ENCODE measurements at places on chromosomes 5 and 9.

GRCh38 chr5:153515301-153515700, 24.8 kb downstream of the GRIA1 start:
- peak; percentile 81 for DNase-seq

GRCh38 chr5:10695759-10696543, 65.1 kb downstream of the DAP start:
- DNase-seq = no peak

- peak; percentile 99 for DNase-seq
Observed at GRCh38 chr9:35829084-35829763, at the start of gene TMEM8B. TSS of gene TMEM8B (plus strand) at chr9:35829228. CDS start at chr9:35829448, 220 bp downstream.

DNA sequence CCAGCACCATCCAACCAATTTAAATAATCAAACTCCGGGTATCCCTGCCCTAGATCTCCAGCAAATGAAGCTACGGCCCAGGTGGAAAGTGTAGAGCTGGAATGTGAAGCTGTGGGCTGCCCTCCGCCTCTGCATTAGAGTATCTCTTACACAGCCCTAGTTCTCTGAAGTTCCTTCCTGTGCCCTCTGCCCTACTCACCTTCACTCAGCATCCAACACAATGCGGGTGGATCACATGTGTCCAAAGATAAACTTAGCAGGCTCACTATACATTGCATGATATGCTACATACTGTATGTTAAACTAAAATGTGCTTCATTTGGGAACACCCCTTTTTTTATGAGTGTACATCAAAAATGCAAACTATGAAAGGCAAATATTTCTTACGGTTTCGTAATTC, 70.0 kb upstream of the RAD23B start:
- DNase-seq = no peak

- no peak for DNase-seq
Observed at GRCh38 chr5:140342287-140342686, 4.1 kb downstream of the HBEGF start.

- DNase-seq = no peak
Observed at GRCh38 chr9:90966031-90966290, 164.3 kb downstream of the SYK start.

- DNase-seq = no peak
Observed at GRCh38 chr5:125143011-125143410, 396.6 kb upstream of the ZNF608 start.

DNA sequence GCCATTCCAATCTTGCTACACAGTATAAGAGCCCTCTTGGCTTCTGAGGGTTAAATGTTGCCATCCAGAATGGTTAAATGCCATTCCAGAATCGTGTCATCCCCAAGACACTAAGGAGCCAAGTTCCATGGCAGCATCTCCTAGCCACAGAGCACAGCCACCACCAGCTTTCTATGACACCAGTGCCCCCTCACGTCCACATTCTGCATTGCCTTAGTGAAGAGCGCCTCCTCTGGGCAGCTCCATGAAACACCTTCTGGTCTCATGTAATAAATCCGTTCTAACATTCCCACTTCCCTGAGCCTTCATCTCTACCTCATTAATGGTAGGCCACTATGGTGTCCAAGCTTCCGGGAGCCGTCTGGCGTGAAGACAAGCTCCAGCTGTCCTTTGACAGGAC, 12.4 kb downstream of the CBY3 start:
- peak; percentile 68 for DNase-seq

- DNase-seq = no peak
Observed at GRCh38 chr5:83972909-83973308, 252.3 kb upstream of the HAPLN1 start.

GRCh38 chr5:80744149-80744548, 89.4 kb upstream of the DHFR start:
- DNase-seq = no peak

DNA sequence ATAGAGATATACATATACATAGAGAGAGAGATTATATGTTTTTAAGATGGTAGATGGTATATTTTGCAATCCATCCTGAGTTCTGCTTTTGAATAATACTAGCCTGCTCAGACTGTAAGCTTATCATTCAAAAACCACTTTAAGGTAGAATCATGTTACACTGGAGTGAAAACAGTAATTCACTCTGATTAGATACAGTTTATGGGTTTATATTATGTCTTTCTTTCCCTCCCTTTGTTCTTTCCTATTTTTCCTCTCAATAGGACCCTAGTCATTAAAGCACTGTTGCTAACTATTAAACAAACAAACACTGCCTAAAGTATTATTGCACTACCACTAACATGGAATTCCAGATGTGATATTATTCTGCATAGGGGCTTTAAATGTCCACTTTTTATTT, 202.0 kb downstream of the ADAMTSL1 start:
- no peak for DNase-seq

DNA sequence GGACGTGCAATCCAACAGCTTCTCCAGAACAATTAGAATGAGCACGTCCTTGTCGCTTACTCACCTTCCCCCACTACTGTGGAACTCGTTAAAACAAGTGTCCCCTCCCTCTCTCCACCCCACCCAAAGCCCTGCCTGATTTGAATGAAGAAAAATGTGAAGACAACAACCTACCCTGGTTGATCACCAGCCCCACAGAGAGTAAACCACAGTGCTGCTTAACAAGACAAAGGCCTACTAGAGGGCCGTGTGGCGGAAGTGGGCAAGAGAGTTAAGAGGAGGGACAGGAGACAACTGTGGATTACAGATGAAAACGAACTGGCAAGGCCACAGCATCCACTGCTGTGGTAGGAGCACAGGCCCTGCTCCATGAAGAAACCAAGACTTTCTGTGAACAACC, 51.1 kb downstream of the CDK5RAP2 start:
- DNase-seq = no peak

- no peak for DNase-seq
Observed at GRCh38 chr9:93086447-93087224, 9.4 kb upstream of the CARD19 start.

- no peak for DNase-seq
Observed at GRCh38 chr9:35357116-35357515, 132.8 kb upstream of the RUSC2 start.

GRCh38 chr5:157559301-157559700, 16.3 kb downstream of the ADAM19 start:
- peak; percentile 73 for DNase-seq

GRCh38 chr9:69019808-69020207, 5.9 kb upstream of the PRKACG start:
- DNase-seq = no peak

GRCh38 chr5:175337680-175338079, 106.3 kb downstream of the DRD1 start:
- DNase-seq = no peak

GRCh38 chr5:176887252-176887849, 11.8 kb downstream of the HK3 start:
- DNase-seq = no peak

- DNase-seq = peak; percentile 98
Observed at GRCh38 chr9:94139672-94140417, 55.6 kb downstream of the PTPDC1 start.

GRCh38 chr5:179436321-179437122, 91.3 kb upstream of the ADAMTS2 start:
- DNase-seq = no peak

GRCh38 chr5:156936972-156937371, 26.1 kb downstream of the TIMD4 start:
- DNase-seq = no peak

DNA sequence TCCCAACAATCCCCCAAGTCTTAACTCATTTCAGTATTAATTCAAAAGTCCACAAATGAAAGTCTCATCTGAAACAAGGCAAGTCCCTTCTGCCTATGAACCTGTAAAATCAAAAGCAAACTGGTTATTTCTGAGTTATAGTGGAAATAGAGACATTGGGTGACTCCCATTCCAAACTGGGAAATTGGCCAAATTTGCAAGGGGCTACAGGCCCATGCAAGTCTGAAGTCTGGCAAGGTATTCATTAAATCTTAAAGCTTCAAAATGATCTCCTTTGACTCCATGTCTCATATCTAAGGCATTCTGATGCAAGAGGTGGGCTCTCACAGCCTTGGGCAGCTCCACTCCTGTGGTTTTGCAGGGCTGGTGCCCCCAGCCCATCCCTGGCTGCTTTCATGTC, 167.9 kb downstream of the HTR1A start:
- DNase-seq = no peak

GRCh38 chr5:81300921-81301270, 491 bp upstream of the ZCCHC9 start:
- no peak for DNase-seq

GRCh38 chr5:170494041-170494440, 9.8 kb upstream of the KCNIP1 start:
- no peak for DNase-seq

- DNase-seq = peak; percentile 68
Observed at GRCh38 chr9:82021198-82021597, 32.6 kb downstream of the SPATA31D1 start.

DNA sequence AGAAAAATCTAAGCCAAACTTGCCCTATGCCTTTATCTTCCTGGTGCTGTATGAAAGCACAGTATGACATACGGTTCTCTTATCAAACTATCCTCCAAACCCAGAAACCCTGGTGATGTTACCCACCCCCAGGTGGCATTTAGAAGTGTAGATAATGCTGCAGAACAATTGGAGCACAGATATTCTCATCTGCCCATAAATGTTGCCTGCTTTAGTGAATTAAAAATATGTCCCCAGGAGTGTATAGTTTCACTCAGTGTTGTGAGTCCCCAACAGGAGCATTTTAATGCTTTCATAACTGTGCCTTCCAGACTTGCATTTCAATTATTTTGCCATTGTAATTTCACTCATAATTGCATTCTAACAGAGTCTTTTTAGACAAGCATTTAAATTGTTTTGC, 50.8 kb downstream of the SV2C start:
- DNase-seq = no peak

DNA sequence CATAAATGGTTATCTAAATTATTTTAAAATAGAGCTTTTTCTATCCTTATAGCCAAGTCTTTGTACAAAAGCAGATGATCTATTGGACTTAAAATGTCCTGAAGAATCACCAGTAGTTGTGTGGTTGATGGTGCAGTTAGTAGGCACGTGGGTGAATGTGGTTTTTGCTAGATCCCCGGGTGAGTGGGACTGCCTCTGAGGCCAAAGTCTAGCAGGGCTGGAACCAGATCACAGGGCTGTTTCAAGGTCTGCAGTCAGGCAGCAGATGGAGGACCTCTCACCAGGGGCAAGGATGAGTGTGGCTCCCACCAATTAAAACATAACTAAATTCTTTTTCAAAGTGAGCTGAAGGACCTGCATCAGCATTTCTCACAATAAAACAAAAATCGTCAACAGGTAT, 604.7 kb upstream of the FTMT start:
- DNase-seq = no peak

DNA sequence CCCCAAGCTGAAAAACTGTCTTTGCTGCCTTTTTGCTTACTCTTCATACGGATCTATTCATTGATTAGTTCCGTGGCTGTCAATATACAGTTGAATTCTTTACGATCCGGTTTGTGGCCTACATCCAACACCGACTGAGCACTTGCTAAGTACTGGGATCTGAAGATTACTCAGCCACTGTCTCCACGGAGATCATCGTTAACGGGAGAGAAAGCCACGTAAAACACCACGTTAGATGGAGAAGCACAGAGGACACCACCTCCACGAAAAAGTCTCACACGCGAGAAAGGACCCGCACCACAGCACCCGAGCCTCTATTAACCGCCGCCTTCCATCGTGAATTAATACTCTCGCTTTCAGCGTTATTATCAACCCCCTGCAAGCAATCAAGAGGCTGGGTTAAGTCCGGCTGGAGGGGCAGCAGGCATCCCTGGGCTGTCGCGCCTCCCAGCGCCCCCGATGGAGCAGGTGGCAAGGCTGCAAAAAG, 650 bp downstream of the ELP1 start:
- peak; percentile 47 for DNase-seq

GRCh38 chr5:177489119-177489716, 8.2 kb downstream of the PDLIM7 start:
- no peak for DNase-seq

DNA sequence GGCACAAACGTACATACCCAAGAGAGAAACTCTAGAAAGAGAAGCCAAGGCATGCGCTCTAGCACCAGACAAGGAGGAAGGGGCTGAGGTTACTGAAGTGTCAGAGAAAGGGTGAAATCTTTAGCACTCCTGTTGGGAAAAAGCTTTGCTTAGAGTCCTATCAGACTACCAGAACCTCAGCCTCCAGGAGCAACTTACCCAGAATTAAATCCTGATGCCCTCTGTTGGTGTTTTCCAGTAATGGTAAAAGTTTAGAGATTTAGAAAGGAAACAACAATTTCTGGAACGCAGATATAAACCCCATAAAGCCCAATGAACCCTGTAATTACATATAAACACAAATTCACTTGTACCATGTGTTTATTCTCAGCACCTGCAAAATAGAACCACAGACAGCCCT, 33.2 kb upstream of the ASTN2 start:
- no peak for DNase-seq

DNA sequence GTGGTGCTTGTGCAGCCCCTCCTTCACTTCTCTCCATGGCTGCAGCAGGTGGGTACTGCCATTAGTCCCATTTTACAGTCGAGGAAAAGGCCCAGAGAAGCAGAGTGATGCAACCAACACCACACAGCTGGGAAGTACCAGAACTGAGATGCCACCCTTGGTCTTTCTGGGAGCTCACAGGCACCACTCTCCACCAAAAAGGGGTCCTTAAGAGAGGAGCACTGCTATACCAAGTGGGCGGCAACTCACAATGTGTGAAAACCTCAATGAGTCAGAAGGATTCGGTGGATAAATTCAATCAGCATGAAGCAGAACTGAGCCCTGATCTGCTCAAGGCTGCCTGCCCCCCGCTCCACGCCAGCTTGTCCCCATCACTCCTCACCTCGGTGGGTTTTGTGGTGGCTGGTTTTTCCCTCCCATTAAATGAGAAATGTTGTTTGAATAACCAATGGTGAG, 213.7 kb downstream of the FSTL4 start:
- DNase-seq = no peak

DNA sequence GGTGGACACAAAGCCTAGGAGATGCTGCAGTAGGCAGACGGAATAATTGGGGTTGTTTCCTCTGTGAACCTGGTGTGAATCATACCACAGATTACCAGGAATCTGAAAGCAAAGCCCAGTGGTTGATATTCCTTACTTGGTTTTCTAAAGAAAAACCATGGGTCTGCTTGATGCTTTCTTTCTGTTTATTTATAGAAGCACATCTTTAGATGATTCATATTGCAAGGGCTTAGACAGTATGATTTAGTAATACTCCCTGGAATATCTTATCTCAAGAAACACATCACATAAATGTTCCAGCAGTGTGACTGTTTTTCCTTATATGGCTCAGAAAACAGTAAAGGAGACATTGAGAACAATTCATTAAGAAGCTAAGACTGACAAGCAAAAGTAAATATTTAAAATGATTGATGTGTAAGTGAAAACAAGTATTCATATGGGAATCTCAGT, 623.3 kb downstream of the RAB3C start:
- DNase-seq = peak; percentile 46

- no peak for DNase-seq
Observed at GRCh38 chr9:134144801-134145200, 8.9 kb downstream of the WDR5 start.

GRCh38 chr5:22242532-22242931, 610.6 kb downstream of the CDH12 start:
- DNase-seq = no peak

GRCh38 chr5:78751872-78752271, 103.3 kb upstream of the LHFPL2 start:
- DNase-seq = peak; percentile 73

All from adipocyte (in vitro differentiated cells).